Endothelial cell (in vitro differentiated cells): ENCODE measurements at places on chromosomes 16 and 17. TPM values are rescaled to one million over a fixed set of nuclear protein-coding genes. Genes with fewer than 3 reads are reported as not detected.

RND2 gene
- total RNA-seq = 5.9 TPM

GUCY2D gene
- not detected for total RNA-seq

ZNF423 gene
- 44.8 TPM for total RNA-seq

HEATR9 gene
- total RNA-seq = not detected

DNA sequence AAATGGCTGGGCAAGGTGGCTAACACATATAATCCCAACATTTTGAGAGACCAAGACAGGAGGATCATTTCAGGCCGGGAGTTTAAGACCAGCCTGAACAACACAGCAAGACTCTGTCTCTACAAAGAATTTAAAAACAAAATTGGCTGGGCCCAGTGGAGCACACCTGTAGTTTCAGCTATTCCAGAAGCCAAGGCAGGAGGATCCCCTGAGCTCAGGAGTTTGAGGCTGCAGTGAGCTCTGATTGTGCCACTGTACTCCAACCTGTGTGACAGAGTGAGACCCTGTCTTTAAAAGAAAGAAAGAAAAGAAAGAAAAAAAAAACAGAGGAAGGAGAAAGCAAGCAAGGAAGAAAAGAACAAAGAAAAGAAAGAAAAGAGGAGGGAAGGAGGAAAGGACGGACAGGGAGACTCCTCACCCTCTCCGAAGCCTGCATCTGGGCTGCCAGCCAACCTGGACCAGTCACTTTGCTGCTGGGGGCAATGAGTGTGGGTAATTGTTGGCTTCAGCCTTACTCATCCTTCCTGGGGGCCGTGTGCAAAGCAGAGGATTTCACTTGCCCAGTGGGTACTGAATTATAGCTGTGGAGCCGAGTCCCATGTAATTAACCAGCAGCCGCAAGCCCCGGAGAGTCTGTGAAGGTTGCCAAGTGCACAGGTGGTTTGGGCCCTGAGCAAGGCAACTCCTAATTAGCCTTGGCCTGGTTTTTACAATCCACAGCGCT lies 6.7 kb upstream of the MT4 start:
- DNase-seq = no peak
- H3K4me1 ChIP-seq = no peaks in the 10 kb centered on the region
- H3K27ac ChIP-seq = no peak overlapping the region
- no peaks in the 10 kb centered on the region for H3K36me3 ChIP-seq
- H3K27me3 ChIP-seq = peaks cover 4% of the 10 kb centered on the region

DNA sequence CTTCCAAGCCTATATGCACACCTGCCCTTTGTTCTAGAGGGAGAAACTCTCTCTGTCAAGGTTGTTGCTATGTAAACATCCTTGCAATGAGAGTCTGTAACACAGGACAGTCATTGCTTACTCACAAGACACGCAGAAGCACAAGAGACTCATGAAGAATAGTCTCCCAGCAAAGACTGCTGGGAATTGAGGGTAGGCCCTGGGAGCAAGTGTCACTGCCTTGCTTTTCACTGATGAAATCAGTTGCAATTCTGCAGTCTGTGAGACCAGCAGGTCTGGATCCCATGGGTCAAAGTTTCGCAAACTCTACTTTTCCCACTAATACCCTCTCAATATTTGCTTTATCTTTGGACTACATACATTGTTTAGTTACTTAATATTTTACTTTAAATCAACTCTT lies 177.4 kb downstream of the FTO start:
- no peak overlapping the region for H3K27ac ChIP-seq
- H3K36me3 ChIP-seq = peaks cover 5% of the 10 kb centered on the region
- H3K4me3 ChIP-seq = no peak overlapping the region
- DNase-seq = no peak

- H3K4me3 ChIP-seq = no peak overlapping the region
- no peaks in the 10 kb centered on the region for H3K4me1 ChIP-seq
- no peak for DNase-seq
- H3K27me3 ChIP-seq = peaks cover 4% of the 10 kb centered on the region
- peaks cover 5% of the 10 kb centered on the region for H3K36me3 ChIP-seq
These were observed 11.0 kb upstream of the MVD start for GRCh38 chr16:88673716-88674379.

- DNase-seq = no peak
- no peak overlapping the region for H3K4me3 ChIP-seq
- H3K27me3 ChIP-seq = no peaks in the 10 kb centered on the region
- H3K27ac ChIP-seq = no peak overlapping the region
- no peaks in the 10 kb centered on the region for H3K4me1 ChIP-seq
These were observed 12.8 kb downstream of the LRRC36 start for GRCh38 chr16:67339453-67339852.

DNA sequence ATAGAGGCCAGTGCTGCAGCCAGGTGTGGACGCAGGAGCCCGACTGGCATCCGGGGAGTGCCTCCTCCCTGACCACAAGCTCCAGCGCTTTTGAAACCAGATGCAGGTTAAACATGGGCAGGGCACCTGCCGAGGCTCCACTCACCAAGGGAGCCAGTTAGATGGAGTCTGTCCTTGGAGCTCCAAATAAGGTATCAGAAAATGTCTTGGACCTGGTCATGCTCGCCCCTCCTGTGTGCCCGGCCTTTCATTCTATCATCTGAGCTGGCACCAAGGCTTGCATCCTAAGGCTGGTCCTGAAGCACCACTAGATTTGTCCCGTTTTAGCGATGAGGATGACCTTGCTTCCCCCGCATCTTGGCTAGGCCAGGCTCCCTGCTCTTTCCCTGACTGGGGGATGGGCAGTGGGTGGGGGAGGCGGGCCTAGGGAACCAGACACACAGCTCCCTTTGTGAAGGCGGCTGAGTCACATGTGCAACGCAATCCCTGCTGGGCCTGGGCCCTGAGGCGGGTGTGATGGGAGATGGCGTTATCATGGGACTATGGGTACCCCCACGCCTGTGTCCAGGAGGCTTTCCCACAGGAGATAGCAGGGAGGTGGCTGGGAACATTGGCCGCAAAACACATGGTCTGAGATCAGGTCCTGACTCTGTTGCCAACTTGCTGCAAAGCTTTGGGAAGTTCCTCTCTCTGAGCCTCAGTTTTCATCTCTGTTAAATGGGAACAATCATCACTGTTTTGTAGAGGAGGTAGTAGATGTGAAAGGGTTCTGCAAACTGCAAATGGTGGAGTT lies 5.0 kb upstream of the ADGRG1 start:
- no peaks in the 10 kb centered on the region for H3K36me3 ChIP-seq
- peaks cover 2% of the 10 kb centered on the region for H3K27me3 ChIP-seq
- H3K4me3 ChIP-seq = no peak overlapping the region
- no peak for DNase-seq
- H3K27ac ChIP-seq = no peak overlapping the region
